Bronchial epithelial cell (primary cell): ENCODE measurements at places on chromosomes 2 and 18. TPM values are rescaled to one million over a fixed set of nuclear protein-coding genes. Genes with fewer than 3 reads are reported as not detected.
A peak's percentile ranks its signal among the peaks of the same experiment; 100 is the strongest.

SLC5A7 gene
- total RNA-seq = not detected in 2 replicates

GRCh38 chr2:16064745-16065144 is 124.4 kb downstream of the MYCN start:
- no peak for DNase-seq

REG1B gene
- total RNA-seq = not detected in 2 replicates

- peak; percentile 48 for DNase-seq
Measured at GRCh38 chr18:45621061-45621511, 5.8 kb downstream of the SLC14A2 start.

GRCh38 chr2:165762723-165763122 is 31.3 kb downstream of the GALNT3 start:
- peak; percentile 3 for DNase-seq

ATP6V1B1 gene
- total RNA-seq = 0.64 TPM in 1 of 2 replicates, not detected in the other

DNA sequence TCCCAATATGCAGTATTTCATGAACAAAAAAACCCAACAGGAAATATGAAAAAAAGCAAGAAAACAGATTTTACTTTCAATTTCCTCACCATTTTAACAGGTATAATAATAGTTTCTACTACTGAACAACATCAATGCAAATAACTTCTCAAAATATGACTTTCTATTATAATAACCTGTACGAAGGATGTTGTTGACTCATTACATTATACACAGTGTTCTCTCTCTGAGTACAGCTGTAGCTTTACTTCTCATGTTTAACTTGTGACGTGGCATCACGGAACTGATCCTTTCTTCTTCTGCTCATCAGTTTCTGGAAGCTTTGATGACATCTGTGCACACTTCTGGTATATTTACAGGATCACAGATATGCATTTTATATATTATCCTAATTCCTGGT is 40.0 kb downstream of the FAM228A start:
- DNase-seq = no peak

- peak; percentile 74 for DNase-seq
Measured at GRCh38 chr18:10057894-10058791, 144.3 kb downstream of the VAPA start.

DNA sequence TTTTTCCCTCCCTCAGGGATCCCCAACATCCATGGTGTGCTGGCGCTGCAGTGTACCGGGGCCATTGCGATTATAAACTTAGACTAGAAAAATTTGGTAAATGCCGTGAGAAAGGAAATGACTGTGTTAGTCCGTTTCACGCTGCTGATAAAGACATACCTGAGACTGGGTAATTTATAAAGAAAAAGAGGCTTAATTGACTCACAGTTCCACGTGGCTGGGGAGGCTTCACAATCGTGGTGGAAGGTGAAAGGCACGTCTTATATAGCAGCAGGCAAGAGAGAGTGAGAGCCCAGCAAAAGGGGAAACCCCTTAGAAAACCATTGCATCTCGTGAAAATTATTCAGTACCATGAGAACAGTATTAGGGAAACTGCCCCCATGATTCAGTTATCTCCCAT is 44.3 kb downstream of the NTSR2 start:
- no peak for DNase-seq

- no peak for DNase-seq
Measured at GRCh38 chr2:186887107-186888090, 38.4 kb upstream of the ZSWIM2 start.

DNA sequence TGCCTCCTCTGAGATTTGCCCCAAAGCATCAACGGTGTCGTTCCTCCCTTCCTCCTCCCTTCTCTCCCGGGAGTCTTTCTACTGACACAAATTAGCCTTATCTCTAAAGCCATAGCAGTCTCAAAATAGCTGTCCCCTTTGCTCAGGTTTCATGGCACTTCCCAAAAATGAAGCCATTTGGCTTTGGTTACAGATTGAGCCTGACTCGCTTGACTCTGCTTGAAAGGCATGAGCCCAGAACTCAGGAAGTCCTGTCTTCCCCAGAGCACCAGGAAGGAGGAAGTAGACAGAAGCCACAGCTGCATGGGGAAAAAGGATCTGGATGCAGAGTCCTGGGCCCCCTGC is 234.4 kb upstream of the RGPD4 start:
- DNase-seq = no peak

SERPINB13 gene
- 8.2 and 48.0 TPM in 2 replicates for total RNA-seq

DNA sequence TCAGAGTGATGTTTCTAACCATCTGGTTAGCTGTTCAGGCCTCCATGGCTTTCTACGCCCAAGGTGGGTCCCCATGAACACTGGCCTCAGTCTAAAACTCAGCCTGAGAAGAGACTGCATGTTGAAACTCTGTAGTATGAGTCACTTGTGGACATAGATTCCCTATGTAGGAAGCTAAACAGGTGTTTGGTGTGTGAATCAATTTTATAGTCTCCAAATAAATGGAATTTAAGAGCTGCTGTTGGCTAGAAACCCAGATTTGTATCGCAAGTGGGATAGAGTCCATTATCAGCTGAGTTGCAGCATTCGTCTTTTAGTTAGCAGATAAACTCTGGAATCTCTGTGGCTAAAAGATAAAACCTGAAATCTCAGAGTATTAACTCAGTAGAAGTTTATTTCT is 131.4 kb downstream of the KCNS3 start:
- peak; percentile 5 for DNase-seq

GRCh38 chr2:208064220-208064961 is 39.1 kb upstream of the PLEKHM3 start:
- DNase-seq = peak; percentile 78

DNA sequence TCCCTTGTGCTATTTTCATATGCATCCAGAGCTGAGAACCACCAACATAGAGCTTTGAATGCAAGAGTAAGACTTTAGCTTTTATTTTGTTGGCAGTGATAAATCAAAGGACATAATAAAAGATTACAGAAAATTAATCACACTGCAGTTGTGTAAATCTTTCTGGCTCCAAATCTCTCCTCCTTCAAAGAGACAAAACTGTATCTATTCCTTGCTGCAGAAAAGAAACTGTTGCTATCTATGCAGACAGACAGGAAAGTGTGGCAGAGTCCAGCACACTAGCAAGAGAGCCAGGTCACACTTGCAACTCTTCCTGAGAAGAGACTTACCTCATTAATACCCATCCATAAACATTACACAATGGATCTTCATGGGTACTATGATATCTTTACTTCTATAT is 57.5 kb downstream of the DTNB start:
- DNase-seq = no peak

NEU4 gene
- total RNA-seq = not detected in 2 replicates

DNA sequence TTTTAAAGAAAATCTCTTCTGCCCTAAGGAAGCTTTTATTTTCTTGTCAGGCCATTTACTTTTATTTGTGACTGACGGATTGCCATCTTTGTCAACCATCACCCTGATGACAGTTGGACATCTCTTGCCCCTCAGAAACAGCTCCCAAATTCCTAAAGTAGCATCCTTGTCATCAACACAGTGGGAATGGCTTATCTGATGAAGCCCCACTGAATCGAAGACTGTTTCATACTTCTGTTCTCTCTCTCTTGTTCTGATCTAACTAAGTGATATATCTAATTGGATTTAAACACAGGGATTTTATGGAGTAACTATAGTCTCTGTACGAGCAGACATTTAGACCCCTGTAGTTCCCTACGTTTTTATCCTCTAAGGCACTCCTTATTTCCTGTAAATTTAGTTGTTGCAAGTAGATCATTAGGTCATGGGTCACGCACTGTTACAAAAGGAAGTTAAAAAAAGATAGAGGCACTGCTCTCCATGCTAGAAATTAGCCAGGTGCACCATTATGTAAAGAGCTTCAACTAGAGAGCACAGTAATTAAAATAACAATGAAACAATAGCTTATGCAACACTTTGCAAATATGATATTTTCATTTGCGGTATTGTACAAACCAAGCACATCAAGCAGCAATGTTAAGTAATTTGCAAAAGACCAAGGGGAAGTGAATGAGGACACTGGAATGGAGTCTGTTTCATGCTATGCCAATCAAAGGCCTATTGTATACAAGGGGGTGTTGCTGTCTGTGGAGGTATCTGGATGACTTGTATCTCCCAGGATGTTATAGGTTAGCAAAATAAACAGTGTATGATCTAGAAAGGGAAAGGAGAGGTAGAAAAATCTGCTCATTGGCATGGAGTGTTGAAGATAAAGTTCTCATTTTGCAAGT is 284.7 kb downstream of the LRRTM1 start:
- no peak for DNase-seq

GRCh38 chr2:144402251-144402650 is 117.7 kb downstream of the ZEB2 start:
- no peak for DNase-seq

GRCh38 chr2:32977228-32977758 is 30.5 kb downstream of the LTBP1 start:
- peak; percentile 95 for DNase-seq

DNA sequence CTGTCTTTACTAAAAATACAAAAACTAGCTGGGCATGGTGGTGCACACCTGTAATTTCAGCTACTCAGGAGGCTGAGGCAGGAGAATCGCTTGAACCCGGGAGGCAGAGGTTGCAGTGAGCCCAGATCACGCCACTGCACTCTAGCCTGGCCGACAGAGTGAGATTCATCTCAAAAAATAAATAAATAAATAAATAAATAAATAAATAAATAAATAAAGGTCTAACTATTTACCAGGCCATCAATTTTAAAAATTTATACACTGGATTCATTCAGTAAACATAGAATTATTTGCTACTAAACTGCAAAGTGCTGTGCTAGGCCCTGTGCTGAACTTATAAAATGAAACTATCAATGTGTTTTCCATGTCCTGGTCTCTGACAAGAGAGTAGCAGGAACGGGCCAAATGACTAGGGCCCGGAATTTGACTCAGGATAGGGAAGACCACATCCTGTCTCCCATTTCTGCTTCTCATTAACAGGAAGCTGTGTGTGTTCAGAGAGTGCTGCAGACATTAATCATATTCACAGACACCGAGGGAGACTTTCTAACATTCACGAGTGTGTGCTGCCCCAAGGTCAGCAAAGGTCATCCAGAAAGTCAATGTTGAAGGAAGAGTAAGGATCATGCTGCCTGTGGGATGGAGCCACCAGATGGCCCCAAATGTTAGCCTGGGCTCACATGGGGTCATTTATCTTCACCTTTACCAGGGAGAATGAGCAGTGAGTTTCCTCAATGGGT is 95.8 kb downstream of the SPP2 start:
- DNase-seq = peak; percentile 82

DNA sequence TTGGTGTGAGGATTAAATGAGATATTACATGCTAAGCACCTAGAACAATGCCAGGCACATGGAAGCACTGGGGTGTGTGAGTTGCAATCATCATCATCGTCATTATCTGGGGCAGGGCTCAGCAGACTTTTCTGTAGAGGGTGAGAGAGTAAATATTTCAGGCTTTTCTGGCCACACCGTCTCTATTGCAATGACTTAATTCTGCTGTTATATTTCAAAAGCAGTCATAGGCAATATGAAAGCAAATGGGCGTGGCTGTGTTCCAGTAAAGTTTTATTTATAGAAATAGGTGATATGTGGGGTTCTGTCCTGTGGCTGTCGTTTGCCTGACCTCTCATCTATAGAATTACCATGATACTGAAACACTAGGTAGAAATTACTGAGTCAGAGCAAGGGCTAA is 60.6 kb downstream of the IL1R2 start:
- DNase-seq = no peak

DNA sequence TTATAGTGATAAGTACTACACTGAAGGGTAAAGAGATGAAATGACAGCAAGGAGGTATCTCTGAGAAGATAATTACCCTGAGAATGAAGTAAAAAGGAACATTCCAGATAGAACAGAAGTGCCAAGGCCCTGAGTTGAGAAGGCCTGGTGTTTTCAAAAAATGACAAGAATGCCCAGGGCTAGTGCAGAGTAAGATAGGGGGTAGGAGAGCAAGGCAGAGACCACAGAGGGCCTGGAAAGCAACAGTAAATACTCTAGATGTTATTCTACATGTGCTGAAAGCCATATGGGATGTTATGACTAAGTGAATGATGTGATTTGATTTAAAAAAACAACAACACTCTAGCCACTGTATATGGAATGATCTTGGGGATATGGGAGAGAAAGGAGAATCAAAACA is 52.3 kb downstream of the BAZ2B start:
- DNase-seq = no peak
